ENCODE measurements at places on chromosomes 2 and 18. TPM values are rescaled to one million over a fixed set of nuclear protein-coding genes. Genes with fewer than 3 reads are reported as not detected.
A peak's percentile ranks its signal among the peaks of the same experiment; 100 is the strongest.

DNA sequence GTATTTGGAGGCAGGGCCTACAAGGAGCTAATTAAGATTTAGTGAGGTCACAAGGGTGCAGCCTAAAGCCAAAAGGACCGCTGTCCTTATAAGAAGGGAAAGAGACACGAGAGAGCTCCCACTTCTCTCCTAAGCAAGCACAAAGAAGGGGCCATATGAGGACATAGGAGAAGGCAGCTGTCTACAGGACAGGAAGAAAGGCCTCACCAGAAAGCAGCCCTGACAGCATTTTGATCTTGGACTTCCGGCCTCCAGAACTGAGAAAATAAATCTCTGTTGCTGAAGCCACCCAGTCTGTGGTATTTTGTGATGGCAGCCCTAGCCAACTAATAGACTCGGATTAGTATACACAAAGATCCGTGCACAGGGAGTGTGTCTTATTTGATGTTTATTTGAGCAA lies 139.7 kb downstream of the B3GNT2 start:
- no peak for DNase-seq

DNA sequence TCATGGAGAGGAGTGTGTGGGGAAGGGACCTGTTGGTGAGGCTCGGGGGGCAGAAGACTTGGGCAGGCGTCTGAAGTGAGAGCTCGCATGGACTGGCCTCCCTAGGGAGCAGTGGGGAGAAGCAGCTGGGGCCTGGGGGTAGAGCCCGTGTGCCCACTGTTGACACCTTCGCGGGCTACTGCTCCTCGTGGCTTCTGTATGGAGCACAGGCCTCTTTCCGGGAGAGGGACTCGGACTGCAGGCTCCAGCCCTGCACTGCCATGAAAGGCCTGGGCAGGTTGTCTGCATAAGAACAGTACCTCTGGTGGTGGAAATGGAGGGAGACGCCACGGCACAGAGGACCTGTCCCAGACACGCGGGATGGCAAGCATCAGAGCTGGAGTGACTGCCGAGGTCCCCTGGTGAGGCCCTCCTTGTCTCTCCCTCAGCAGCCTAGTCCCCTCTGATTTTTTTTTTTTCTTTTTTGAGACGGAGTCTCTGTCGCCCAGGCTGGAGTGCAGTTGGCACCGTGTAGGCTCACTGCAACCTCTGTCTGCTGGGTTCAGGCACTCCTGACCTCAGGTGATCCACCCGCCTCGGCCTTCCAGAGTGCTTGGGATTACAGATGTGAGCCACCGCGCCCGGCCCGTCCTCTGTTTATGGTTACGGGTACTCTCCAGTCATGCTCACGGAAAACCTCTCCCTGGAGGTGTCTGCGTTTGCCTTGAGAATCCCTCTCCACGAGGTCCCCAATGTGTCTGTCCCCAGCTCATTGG lies 44.7 kb upstream of the PTMA start:
- DNase-seq, result no peak

GRCh38 chr18:10081492-10081891 lies 167.7 kb downstream of the VAPA start:
- DNase-seq, result no peak

DNA sequence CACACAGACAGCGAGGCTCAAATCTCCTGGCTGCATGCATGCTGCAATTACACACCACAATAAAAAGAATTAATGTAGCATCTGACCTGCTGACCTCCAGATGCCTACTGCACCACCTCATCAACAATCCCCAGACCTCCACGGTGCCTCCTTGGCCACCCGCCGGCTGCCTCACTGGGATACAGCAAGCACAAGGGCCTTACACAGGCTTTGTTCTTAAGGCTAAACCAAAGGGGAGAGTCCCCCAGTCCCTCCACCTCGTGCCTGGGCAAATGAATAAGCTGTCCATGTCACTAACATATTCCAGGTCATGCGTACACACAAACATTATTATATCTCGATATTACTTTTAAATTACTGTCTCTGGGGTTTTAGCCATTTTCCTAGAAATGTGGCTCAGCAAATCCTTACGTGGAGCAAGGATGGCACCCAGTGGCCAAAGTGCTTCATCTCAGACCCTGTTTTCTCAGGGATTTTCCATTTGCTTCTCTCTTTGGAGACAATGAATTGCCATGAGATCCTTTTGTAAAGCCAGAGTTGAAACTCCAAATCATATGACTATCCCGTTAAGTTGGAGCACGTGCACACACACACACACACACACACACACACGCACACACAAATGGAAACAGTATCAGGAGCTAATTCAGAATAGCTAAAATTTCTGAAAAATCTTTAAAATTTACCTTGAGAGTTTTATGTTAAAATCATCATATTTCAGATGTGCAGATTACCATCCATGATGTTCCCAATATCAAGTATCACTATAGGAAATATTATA lies 313.8 kb downstream of the PDE11A start:
- no peak for DNase-seq

DNA sequence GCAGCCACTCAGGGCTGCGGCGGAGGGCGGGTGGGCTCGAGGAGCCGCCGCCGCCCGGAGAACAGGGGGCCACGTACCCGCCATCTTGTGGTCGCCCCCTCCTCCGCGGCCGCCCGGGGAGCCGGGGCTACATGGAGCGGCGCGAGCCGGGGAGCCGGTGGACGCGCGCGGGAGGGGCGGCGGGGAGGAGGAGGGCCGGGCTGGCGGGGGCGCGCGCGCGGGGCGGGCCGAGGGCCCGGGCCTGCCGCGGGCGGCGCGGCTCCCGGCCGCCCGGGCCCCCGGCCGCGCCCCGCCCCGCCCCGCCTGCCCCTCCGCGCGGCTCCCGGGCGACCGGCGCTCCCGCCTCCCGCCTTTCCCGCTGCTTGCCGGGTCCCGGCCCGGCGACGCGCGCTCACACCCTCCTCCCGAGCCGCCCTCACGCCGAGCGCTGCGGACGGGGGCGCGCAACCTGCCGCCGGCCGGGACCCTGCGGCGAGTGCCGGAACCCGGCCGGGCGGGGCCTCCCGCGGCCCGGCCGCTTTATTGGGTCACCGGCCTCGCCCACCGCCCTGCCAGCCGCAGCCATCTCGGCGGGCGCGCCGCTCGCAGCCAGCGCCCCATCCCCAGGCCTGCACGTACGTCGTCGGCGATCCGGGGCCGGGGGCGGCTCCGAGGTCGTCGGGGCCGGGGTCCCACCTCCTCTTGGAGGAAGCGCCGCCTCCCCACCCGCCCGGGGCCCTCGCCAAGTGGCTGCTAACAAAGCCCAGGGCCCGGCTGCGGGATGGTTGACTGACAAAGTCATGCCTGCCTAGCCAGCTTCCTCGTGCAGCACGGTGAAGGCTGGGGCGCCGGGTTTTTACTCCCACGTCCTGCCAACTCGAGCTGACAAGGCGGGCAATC lies at the start of gene PPP4R1:
Gene PPP4R1 (minus strand): TSS at position 159 of the 879 bp plus-strand sequence. CDS start 75 bp downstream, at position 84.
- peak; percentile 31 for DNase-seq

THADA gene
- 32.0 TPM for polyA plus RNA-seq

ANO7 gene
- 1.3 TPM for polyA plus RNA-seq

ITGB6 gene
- polyA plus RNA-seq, result 0.64 TPM

All from left renal pelvis (tissue), 4 donors.